ENCODE measurements at places on chromosomes 5 and 9.

- H3K4me3 ChIP-seq: no peak overlapping the region
- peaks cover 4% of the 10 kb centered on the region for H3K4me1 ChIP-seq
- H3K27ac ChIP-seq: no peak overlapping the region
- DNase-seq: no peak
Observed at GRCh38 chr5:149432376-149432775, 53.3 kb upstream of the IL17B start.

GRCh38 chr9:73180403-73180802 is 28.7 kb downstream of the ANXA1 start:
- no peak overlapping the region for H3K4me3 ChIP-seq
- no peaks in the 10 kb centered on the region for H3K36me3 ChIP-seq
- peak overlapping the region; percentile 83 for H3K27ac ChIP-seq
- H3K27me3 ChIP-seq: no peaks in the 10 kb centered on the region
- peak; percentile 44 for DNase-seq

GRCh38 chr5:159417170-159417569 is 86.9 kb upstream of the IL12B start:
- no peak overlapping the region for H3K27ac ChIP-seq
- no peaks in the 10 kb centered on the region for H3K27me3 ChIP-seq
- no peak overlapping the region for H3K4me3 ChIP-seq
- no peaks in the 10 kb centered on the region for H3K36me3 ChIP-seq
- DNase-seq: no peak
- H3K4me1 ChIP-seq: no peaks in the 10 kb centered on the region

DNA sequence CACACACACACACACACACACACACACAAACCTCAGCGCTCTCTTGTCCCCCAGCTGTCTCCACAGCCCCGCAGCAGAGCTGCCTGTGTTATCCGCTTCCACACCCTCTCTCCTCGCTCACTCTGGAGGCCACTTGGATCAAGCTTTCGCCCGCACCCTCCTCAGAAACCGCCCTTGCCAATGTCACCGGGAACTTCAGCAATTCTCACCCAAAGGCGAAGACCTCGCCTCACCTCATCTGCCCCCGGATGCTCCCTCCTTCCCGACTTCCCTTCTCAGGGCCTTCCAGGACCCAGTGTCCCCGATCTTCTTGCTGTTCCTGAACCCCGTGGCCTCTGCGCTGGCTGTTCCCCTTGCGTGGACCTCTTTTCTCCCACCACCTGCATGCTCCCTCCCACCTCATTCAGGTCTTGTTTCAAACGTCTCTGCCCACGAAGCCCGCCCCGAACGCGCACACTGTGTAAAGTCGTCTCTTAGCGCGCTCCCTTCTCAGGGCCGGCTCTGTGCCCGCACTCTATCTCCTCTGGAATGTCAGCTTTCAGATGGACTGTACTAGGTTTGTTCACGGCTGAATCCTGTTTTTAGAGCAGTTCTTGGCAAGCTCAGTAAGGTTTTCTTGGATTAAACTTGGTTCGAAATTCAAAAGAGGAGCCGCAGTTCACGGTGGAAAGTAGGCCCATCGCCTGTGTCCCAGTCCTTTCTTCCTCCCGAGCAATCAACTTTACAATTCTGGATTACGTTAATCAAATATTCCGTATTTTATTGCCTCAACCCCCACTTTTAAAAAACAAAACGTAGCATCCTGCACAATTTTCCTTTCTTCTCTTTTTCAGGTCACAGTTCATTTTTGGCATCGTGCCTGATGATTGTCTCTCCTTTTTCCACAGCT is 1.0 kb upstream of the TRIM7 start:
- H3K27me3 ChIP-seq: no peaks in the 10 kb centered on the region
- peaks cover 18% of the 10 kb centered on the region for H3K4me1 ChIP-seq
- DNase-seq: no peak
- H3K4me3 ChIP-seq: peak overlapping the region; percentile 85

GRCh38 chr5:171492781-171493180 is 73.3 kb downstream of the FGF18 start:
- H3K4me1 ChIP-seq: peaks cover 21% of the 10 kb centered on the region
- no peak overlapping the region for H3K4me3 ChIP-seq
- no peak for DNase-seq
- H3K27me3 ChIP-seq: peaks cover 19% of the 10 kb centered on the region
- no peak overlapping the region for H3K27ac ChIP-seq

GRCh38 chr5:68673106-68673822 is 420.6 kb upstream of the SLC30A5 start:
- H3K27me3 ChIP-seq: peaks cover 6% of the 10 kb centered on the region
- no peaks in the 10 kb centered on the region for H3K36me3 ChIP-seq
- no peaks in the 10 kb centered on the region for H3K4me1 ChIP-seq

DNA sequence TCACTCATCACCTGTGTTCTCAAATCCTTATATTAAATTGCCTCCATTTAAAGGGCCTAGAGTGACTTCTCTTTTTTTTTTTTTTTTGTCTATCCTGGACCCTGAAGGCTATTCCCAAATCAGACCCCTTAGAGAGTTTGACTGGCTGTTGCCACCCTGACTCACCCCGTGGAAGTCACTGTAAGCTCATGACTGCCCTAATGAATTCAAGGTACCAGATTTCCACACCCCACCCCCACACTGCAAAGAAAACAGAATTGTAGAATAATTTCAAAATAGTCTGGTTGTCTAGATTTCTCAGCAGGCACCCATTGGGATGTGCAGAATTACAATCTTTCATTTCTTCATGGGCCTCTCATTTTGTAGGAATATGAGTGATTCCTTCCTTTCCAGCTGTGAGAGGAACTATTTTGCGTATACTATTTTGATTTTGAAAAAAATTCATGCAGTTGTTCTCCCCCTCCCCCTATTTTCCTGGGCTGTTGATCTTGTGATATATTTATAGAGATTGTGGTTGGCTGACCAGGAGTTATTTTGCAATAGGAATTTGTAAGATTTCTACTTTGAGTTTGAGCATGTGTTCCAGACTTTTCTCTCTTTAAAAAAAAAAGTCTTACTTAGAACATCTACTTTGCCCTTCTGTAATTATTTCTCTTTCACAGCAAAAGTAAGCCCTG is 79.1 kb downstream of the ZNF618 start:
- no peak for DNase-seq
- no peak overlapping the region for H3K4me3 ChIP-seq

DNA sequence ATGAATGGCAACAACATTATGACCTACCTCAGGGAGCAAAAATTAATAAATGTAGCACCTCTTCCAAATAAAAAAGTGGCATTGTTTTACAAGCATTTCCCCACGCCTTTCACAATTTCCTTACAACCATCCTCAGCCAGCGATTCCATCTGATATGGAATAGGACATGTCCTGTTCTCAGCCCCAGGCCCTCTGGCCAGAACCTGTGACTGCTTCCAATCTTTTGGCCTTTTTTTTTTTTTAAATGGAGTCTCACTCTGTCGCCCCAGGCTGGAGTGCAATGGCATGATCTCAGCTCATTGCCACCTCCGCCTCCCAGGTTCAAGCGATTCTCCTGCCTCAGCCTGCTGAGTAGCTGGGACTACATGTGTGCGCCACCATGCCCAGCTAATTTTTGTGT is 16.8 kb upstream of the WNK2 start:
- H3K27ac ChIP-seq: no peak overlapping the region
- no peaks in the 10 kb centered on the region for H3K36me3 ChIP-seq
- no peak overlapping the region for H3K4me3 ChIP-seq
- H3K4me1 ChIP-seq: no peaks in the 10 kb centered on the region

Data from PC-3 (cell line).